EH (cell line): ENCODE measurements at places on chromosomes 1 and 21.

- DNase-seq, result no peak
These were observed 21.6 kb downstream of the VWA5B1 start for GRCh38 chr1:20312310-20312709.

DNA sequence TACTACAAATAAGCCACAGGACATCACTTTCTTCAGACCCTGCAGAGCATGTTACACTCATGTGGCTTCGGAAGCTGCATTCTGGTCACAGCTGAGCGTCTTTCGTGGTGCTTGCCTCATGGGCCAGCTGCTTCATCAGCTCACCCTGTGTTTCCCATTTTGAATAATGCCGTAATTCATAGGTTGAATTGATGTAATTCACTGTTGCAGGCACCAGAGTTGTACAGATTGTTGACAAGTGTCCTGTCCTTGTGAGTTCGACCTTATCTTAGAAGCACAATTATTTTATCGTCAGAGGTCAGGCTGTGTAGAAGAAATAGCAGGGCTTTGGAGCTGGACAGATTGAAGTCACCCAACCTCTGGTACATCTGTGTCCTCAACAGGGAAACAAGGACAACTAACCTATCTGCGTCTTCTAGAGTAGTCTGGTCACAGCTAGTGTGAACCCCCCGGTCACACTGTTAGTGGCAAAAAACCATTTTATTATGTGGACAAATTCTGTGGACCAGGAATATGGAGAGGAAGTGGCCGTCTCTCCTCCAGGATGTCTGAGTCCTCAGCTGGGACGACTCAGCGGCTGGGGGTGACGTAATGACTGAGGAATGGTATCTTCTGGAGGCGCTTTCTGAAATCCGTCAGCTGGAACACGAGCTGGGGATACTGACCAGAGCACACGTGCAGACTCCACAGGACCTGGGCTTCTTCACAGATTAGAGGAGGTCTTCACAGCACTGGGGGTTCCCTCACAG, 17.8 kb downstream of the PKNOX1 start:
- DNase-seq, result peak; percentile 95

GRCh38 chr1:204417074-204417997, 5.7 kb upstream of the PPP1R15B start:
- DNase-seq, result peak; percentile 100

GRCh38 chr1:204384636-204385352, 25.1 kb upstream of the PLEKHA6 start:
- peak; percentile 74 for DNase-seq

DNA sequence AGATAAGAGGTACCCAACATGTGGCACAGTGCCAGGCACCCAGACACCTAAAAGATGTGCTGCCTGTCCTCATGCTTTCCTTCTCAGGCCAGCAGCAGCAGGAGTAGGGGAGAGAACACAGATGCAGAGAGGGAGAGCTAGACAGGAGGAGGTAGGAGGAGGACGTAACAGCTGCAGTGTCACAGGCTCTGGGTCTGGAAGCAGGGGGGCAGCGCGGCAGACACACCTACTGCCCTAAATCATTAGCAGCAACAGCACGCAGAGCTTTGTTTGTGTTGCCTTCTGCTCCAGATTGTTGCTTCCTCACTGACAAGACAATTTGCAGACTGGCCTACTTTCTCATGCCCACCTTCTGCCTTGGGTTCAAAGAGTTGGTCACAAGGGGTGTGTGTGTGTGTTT, 196.7 kb upstream of the DAB1 start:
- no peak for DNase-seq

GRCh38 chr1:194940336-194941030, 1667.8 kb downstream of the KCNT2 start:
- DNase-seq, result no peak

GRCh38 chr21:14987370-14988170, 77.2 kb downstream of the NRIP1 start:
- no peak for DNase-seq

DNA sequence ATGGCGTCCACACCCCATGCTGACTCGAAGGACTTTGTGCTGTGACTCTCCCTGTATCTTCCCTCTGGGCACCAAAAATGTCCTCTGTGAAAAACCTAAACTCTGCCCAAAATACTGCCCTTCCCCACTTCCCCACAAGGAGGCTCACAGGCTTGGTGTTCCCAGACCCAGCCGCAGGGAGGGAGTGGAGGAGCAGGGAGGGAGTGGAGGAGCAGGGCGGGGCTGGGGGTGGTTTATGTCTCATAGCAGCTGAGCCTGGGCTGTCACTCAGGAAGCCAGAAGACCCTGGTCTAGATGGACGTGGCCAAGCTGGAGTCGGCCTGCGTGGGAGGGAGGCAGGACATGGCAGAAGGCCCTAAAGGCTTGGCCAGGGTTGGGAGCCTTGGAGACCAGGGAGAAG, 461.7 kb downstream of the PTPRU start:
- DNase-seq, result peak; percentile 78

- no peak for DNase-seq
These were observed 6.2 kb downstream of the C1orf115 start for GRCh38 chr1:220696226-220696862.

DNA sequence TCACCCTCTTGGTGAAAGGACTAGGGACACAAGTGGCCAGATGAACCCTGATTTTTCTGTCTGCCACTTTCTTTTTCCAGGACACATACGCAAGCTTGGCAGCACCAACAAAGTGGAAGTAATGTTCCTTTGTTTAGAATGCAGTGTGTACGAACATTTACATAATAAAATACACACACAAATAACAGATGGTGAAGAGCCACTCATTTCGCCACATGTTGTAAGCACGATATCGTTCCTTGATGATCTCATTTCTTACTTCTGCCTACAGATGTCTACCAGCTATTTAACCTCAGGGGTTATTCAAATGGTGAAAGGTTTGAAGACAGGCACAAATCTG, 670.2 kb upstream of the CXADR start:
- DNase-seq, result no peak

DNA sequence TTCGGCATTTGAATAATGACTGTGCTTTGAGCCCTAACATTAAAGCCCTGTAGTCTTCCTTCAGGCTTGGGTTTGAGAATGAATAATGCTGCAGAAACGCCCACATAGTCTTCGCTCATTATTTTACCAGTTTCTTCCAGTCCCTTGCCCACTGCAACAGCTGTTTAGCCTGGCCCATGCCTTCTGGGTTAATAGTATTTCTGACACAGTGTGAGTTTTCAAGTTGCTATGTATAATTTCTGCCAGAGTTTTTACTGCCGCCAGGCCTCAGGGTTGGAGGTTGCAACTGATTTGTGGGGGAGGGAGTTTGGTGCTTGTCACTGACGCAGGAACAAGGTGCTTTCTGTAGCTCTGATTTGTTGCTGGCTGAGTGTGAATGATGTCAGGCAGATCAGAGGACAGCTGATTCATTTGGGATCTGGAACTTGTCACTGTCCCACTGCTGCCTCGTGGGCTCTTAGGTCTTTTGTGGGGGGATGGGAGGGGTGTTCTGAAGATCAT, 109.8 kb downstream of the MAST2 start:
- peak; percentile 95 for DNase-seq

GRCh38 chr1:152397474-152397873, 16.6 kb downstream of the CRNN start:
- peak; percentile 7 for DNase-seq

DNA sequence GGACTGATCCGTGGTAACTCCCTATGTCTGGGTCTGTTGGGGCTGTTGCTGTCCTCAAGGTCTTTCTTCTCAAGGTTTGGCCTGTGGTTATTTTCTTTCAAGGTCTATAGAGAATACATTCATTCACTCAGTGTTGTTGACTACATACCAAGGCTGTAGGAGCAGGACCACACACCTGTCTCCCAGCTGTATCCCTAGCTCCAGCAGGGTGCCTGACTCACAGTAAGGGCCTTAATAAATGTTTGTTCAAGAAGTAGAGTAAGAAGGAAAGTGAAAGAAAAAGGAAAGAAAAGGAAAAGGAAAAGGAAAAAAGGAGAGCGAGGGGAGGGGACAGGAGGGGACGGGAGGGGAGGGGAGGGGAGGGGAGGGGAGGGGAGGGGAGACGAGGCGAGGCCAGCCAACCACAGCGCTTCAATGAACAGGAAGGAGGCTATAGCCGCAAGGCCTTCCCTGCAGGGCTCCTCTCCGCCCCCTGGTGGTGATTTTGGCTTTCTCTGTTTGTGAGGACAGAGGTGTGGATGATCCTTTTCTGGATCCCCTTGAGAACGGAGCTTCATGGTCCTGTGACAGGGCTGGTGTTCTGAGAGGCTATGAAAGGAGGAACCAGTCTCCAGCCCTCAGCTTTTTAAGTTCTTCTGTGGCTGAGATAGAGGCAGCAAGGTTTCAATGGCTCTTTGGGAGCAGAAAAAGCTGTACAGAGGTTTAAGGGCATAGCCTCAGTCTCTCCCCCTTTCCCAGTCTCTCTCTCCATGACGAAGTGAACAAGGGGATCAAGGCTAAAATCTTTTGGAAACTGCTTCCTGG, 30.6 kb upstream of the LCE5A start:
- peak; percentile 61 for DNase-seq
